ENCODE measurements at places on chromosomes 4 and X.

- DNase-seq: no peak
These were observed 208.8 kb upstream of the VEGFC start for GRCh38 chr4:177001271-177002175.

- no peak for DNase-seq
These were observed 71.6 kb downstream of the PAPSS1 start for GRCh38 chr4:107648178-107648991.

GRCh38 chr4:41346306-41347061 is 89.8 kb downstream of the UCHL1 start:
- DNase-seq: no peak

DNA sequence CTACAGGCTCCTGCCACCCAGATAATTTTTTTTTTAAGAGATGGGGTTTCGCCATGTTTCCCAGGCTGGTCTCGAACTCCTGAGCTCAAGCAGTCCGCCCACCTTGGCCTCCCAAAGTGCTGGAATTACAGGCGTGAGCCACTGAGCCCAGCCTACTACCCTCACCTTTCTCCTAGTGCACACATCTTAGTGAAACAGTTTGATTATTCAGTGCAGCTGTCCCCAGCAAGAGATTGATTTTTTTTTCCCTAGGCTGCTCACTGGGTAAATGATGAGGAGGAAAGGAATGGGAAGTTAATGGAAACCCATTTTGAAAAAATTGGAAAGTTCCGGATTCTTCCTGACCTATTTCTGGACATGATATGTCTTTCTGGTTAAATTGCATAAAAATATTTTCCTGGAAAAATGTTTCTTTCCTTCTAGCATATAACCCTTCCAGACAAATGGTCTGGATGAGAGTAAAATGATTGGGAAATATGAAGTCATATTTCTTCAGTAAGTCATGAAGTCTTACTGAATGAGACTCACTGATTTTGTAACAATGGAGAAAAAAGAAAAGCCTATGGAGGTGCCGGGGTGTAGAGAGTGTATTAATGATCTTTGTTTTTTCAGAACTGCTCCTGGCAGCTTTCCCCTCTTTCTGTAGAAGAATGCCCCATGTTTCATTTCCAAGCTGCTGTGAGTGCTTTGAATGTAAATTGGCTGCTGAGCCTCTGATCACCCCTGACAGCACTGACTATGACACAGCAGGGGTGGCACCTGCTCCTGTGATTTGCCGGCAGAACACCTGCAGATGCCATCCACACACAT is 19.5 kb upstream of the ZNF41 start:
- DNase-seq: peak; percentile 33

DNA sequence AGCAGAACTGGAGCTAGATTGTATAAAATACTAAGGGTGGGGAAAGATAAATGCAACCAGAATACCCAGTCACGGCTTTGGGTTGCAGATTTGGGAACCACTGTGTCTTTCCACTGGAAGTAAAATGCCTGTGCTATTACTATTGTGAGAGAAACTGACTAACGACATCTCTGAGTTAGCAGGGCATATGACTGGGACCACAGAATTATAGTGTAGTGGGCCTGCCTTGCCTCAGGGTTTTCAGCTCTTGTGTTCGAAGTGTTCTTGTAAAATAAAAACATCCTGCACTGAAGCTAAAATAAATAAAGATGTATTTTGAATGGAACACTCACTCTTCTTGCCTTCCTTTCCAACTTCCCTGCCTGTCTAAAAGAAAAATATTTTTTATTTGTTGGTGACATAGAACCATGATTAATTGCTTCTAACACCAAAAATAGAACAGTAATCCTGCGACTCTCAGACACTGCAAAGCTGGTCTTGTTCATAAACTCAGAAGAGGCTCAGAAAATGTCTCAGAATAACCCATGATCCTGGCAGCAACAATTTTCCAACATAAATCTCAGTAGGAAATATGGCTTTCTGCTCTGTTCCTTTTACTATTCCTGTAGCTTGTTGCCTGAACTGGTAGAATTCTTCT is 104.2 kb downstream of the FAM47B start:
- DNase-seq: no peak

- no peak for DNase-seq
These were observed 352.6 kb downstream of the NR3C2 start for GRCh38 chr4:148089624-148090023.

DNA sequence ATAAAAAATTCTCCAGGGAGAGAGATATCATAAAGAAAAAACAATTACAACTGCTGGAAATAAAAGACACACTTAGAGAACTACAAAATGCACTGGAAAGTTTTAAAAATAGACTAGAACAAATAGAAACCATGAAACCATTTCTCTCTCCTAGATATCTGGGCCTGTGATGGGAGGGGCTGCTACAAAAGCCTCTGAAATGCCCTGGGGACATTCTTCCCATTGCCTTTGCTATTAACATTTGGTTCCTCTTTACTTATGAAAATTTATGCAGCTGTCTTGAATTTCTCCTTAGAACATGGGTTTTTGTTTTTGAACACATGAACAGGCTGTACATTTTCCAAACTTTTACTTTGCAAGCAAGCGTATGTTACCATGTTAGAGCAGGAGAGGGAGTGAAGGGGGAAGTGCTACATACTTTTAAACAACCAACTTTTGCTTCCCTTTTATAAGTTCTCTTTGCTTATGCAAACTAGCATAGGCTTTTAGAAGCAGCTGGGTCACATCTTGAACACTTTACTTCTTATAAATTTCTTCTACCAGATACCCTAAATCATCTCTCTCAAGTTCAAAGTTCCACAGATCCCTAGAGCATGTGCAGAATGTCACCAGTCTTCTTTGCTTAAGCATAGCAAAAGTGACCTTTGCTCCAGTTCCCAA is 47.9 kb upstream of the PACRGL start:
- no peak for DNase-seq

DNA sequence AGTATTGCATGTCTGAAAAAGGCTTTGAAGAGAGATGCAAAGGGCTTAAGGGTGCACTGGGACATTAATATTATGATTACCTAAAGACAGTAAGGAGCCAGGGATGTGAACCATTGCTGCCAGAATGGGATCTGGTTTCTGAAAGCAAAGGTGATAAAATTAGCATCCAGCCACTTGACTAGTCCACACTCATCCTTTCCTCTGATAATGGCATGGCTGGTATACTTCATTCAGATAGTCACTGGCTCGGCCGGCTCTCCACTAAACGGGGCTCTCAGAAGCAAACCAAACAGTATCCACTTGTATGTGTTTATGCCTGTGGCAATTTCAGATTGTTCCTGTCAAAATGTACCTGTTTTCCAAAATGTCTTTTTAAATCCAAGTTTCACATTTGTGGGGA is 46.4 kb downstream of the MAMLD1 start:
- no peak for DNase-seq

DNA sequence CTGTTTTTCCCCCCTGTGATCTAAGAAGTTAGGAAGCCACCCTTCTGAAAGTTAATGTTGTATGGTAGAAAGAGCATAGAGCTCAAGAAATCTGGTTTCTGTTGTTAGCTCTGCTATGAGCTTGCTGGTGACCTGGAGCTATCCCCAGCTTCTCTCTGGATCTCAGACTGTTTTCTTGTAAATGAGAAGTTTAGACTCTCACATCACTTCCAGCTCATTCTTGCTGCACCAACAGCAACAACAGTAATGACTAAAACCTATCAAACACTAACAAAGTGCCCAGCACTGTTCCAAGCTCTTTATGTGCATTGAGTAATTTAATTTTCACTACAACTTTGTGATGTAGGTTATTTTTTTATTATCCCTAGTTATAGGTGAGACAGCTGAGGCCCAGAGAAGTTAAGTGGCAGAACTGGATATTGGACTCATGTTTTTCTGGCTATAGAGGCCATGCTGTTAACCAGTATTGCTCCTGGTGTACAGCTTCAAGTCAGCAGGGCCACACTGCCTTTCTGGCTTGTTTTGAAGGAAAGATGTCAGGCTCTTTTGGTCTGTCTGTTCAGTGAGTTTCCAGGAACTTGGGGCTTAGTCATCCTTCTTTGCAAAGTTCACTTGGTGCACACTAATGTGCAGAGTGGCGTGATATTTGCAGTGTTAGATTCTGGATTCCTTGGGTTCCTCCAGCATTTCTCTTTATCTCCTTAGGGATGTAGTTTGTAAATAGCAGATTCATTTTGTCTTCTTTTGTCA is 27.8 kb upstream of the TMEM164 start:
- no peak for DNase-seq

GRCh38 chrX:12874581-12874980 is 7.7 kb downstream of the TLR7 start:
- peak; percentile 21 for DNase-seq

DNA sequence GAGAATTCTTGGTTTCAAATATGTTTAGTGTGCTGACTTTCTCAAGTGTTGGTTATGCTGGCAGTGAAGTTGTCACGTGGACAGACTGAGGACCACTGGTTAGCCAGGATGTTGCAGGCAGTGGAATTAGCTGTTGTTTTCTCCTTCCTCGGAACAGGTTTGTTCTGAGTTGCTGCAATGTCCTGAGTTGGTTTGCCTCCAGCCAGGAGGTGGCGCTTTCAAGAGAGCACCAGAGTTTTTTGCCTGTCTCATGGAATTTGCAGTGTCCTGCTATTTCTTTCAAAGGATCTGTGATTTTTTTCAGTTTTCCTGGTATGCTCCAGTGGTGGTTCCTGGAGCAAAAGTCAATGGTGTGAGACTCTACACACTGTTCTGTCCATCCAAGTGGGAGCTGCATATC is 158.1 kb upstream of the CXorf66 start:
- DNase-seq: no peak

- DNase-seq: no peak
These were observed 56.4 kb downstream of the EGF start for GRCh38 chr4:109969087-109969486.

DNA sequence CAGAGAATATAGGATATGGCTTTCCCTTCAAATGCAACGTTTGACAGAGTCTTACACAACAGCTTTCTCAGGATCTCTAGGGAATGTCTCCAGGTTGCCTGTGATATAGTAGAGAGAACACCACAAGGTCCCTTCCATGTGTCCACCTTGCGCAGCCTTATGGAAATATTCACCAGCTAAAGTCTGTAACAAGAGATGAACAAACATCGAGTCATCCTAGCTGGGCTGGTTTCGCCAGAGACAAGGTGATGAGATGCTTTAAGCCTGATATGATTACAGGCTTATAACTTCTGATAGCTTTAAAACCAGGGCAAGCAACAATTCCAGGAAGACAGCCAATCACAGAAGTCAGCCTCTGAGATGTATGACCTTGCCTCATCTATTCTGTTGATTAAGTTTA is 83.8 kb downstream of the SEL1L3 start:
- DNase-seq: no peak

GRCh38 chrX:15546745-15547144 is 46.1 kb downstream of the BMX start:
- DNase-seq: no peak

- no peak for DNase-seq
These were observed 112.9 kb downstream of the ARHGAP10 start for GRCh38 chr4:147844781-147845180.

- peak; percentile 20 for DNase-seq
These were observed 2.7 kb upstream of the XKRX start for GRCh38 chrX:100931218-100931924.

DNA sequence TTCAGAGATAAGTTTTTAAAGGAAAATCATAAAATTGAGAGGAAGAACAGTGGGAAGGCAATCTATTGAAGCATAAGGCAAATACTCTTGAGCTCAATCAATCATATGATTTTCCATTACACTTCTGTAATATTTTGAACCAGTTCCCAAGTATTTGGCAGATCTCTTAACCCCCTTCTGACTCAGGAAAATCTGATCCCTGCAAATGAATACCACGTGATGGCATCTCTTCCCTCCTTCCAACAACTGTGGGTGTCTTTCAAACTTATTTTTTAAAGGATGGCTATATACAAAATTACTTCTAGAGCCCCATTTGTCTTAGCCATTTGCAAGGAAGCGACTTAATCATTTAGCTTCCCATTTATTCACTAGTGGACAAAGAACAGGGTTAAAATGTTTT is 41.9 kb downstream of the AMOT start:
- no peak for DNase-seq

DNA sequence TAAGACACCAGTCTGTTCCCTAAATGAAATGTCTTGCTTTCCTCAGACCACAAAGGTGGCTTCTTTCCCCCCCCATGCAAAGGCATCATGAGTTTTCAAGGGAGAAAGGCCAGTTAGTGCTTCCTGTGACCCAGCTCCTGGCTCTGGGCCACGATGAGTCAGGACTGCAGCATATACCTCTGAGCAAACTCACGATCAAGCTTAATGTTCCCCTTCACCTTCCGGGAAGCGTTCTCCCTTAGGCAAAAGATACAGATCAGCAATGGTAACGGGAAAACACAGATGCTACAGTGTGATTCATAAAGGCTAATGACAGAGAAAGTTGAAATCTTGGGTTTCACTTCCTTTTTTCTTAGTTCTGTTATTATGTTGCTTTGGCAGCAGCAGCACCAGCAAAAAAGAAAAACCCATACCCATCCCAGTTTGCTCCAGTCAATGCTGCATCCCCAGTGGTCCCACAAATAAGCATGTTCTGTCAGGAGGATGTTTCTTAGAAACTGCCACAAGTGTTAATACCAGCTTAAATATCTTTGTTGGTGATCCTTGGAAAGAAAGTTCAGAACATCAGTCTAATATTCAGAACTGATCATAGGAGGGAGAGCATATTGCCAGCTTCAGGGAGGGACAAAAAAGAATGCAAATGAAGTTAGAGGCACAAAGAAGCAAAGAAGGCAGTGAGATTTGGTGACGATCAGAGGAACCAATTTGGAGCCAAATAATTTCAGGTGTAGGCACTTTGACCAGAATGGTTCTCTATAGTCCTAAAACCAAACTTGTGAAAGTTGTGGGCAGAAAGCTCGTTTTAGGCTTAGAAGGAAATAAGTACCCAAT is 41.2 kb downstream of the LONRF3 start:
- peak; percentile 72 for DNase-seq

DNA sequence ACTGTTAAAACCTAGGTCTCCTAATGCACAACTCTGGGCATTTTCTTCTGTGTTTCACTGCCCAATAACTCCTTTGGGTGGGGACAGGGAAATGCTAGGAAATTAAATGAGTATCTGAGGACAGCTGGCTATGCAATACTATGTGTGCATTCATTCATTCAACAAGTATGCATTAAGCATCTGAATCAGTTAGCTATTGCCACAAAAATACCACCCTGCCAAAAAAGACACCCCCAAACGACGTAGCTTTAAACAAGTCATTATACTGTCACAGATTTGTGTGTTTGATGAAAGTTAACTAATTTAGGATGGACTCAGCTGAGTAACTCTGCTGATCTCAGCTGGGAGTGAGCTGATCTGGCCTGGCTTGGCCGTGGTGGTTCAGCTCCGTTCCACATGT is 29.8 kb upstream of the PTCHD1 start:
- DNase-seq: no peak

- no peak for DNase-seq
These were observed 101.3 kb downstream of the LARP1B start for GRCh38 chr4:128162434-128162833.

Measured in RPMI8226 (cell line).